Thyroid gland (tissue), 4 donors: ENCODE measurements at places on chromosomes 6 and 20. TPM values are rescaled to one million over a fixed set of nuclear protein-coding genes. Genes with fewer than 3 reads are reported as not detected.

DNA sequence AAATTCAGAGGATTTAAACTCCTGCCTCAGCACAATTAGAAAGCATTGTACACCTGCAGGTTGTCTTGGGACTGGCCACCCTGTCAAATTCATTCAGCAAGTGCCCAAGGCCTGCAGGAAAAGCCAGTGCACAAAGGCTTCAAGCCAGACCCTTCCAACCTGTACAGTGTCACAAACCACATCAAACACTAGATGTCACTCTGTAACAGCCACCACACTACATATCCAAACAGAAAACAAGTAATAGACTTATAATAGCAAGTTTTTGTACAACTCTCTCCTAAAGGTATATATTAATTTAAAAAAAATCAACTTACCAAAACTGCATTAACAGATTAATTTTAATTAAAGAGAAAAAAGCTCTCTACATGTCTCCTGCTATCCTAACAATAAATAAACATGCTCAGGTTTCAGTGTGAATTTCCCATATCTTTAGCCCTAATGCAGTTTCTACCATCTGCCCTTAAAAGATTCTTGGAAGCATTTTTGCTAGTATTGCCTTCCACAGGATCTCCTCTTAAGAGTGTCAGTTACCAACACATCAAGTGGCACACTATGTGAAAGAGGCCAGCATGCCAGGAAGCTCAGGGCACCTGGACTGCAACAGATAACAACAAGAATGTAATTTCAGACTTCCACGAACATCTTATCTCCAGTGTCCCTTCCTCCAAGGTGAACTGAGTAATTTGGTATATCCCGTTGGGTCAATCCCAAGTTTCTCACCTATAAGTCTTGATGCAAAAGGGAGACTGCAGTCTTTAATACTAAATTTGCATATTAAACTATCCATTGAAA lies 47.5 kb downstream of the RALGAPA2 start:
- no peak overlapping the region for H3K4me3 ChIP-seq
- H3K27me3 ChIP-seq, result no peaks in the 10 kb centered on the region
- no peaks in the 10 kb centered on the region for H3K36me3 ChIP-seq
- H3K4me1 ChIP-seq, result peaks cover 41% of the 10 kb centered on the region
- H3K27ac ChIP-seq, result peak overlapping the region; percentile 51
- DNase-seq, result peak; percentile 27

GRCh38 chr6:5135788-5136376 lies 50.7 kb downstream of the PPP1R3G start:
- no peaks in the 10 kb centered on the region for H3K36me3 ChIP-seq
- peak; percentile 24 for DNase-seq
- no peaks in the 10 kb centered on the region for H3K27me3 ChIP-seq
- H3K4me1 ChIP-seq, result peaks cover 15% of the 10 kb centered on the region

GRCh38 chr20:59992526-59993084 lies 34.4 kb downstream of the CDH26 start:
- no peaks in the 10 kb centered on the region for H3K4me1 ChIP-seq
- no peaks in the 10 kb centered on the region for H3K27me3 ChIP-seq

GRCh38 chr6:16473908-16474771 lies 235.8 kb downstream of the GMPR start:
- H3K27ac ChIP-seq, result no peak overlapping the region
- H3K27me3 ChIP-seq, result no peaks in the 10 kb centered on the region
- H3K36me3 ChIP-seq, result no peaks in the 10 kb centered on the region
- peaks cover 13% of the 10 kb centered on the region for H3K4me1 ChIP-seq
- no peak for DNase-seq

Gene CAGE1
- not detected for total RNA-seq

Gene DSP
- total RNA-seq, result 176 TPM

Gene ULBP3
- total RNA-seq, result 15.0 TPM
